ENCODE measurements at places on chromosomes 11 and 22. TPM values are rescaled to one million over a fixed set of nuclear protein-coding genes. Genes with fewer than 3 reads are reported as not detected.

- H3K27ac ChIP-seq = no peak overlapping the region
- H3K4me1 ChIP-seq = no peaks in the 10 kb centered on the region
- H3K27me3 ChIP-seq = no peaks in the 10 kb centered on the region
- no peak for DNase-seq
- H3K4me3 ChIP-seq = no peak overlapping the region
Measured at GRCh38 chr11:420911-421321, 6.1 kb upstream of the SIGIRR start.

GRCh38 chr22:46534177-46534776 is 3.1 kb downstream of the CELSR1 start:
- H3K4me3 ChIP-seq = no peak overlapping the region
- H3K36me3 ChIP-seq = peaks cover 35% of the 10 kb centered on the region
- peaks cover 13% of the 10 kb centered on the region for H3K27me3 ChIP-seq
- no peak overlapping the region for H3K27ac ChIP-seq
- DNase-seq = no peak

DNA sequence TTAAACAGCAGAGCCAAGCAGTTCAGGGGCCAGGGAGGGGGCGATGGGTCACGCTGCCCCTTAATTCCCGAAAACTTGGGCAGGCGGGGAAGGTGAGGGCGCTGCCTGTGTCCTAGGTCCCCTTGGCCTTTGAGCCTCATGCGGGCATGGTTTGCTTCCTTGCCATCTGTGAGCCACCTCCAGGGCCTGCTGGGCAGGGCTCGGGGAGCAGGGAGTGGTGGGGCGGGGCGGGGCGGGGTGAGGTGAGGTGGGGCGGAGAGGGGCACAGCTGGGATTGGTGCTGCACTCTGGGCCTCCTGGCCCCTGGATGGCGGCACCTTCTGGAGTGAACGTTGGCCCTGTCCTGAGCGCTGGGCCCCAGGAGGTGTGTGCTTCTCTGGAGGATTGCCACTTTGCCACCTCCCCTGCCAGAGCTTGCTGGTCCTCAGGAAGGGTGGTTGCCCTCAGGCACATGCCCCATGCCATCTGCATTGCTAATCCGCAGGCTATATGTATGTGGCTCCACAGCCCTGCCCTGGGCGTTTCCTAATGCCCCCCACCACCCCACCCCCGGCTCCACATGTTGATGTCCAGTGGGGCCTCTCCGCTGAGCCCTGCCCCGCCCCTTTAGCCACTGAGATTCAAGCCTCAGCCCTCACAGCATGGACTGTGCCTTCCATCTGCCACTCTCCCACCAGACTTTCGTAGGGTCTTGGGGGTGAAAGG is 352.5 kb downstream of the TBC1D22A start:
- H3K27ac ChIP-seq = no peak overlapping the region
- H3K4me3 ChIP-seq = no peak overlapping the region
- no peaks in the 10 kb centered on the region for H3K27me3 ChIP-seq
- H3K4me1 ChIP-seq = no peaks in the 10 kb centered on the region

- no peak for DNase-seq
- H3K4me3 ChIP-seq = no peak overlapping the region
- no peaks in the 10 kb centered on the region for H3K27me3 ChIP-seq
- peak overlapping the region; percentile 64 for H3K27ac ChIP-seq
- H3K4me1 ChIP-seq = peaks cover 7% of the 10 kb centered on the region
- H3K36me3 ChIP-seq = no peaks in the 10 kb centered on the region
Measured at GRCh38 chr11:106670069-106670468, 348.2 kb downstream of the GUCY1A2 start.

DNA sequence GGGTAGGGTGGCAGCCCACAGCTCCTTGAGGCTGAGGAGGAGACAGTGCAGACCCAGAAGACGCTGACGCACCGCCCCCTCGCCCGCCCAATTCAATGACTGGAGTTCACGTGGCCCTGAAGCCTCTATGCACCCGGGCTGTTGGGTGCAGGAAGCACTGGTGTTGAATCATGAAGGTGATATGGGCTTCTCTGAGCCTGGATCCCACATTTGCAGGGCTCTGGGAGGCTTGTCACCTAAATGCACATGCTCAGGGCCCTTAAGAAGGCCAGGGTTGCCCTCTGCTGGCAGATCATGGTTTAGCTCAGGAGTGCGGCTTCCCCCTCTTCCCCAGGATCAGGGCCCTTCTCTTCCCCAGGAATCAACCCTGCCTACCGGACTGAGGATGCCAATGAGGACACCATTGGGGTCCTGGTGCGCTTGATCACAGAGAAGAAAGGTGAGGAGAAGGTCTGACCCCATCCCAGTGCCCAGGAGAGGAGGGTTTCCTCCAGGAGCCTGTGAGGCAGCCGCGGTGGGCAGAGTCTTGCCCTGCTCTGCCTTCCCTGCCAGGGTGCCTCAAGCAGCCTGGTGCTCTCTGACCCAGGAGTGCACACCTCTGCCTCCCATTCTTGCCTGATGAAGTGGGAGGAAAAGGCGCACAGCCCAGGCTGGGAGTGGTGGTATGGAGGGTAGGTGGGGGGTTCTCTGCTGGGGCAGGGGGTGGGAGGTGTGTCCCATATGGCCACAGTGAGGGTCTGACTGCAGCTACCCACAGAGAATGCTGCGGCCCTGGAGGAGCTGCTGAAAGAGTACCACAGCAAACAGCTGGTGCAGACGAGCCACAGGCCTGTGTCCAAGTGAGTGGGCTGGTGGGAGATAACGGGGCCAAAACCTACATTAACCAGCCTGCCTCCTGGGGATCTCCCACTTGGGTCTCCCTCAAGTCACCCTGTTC is 17.5 kb downstream of the RELT start:
- H3K27ac ChIP-seq = no peak overlapping the region
- no peak overlapping the region for H3K4me3 ChIP-seq
- H3K4me1 ChIP-seq = no peaks in the 10 kb centered on the region
- H3K27me3 ChIP-seq = no peaks in the 10 kb centered on the region
- H3K36me3 ChIP-seq = no peaks in the 10 kb centered on the region

DNA sequence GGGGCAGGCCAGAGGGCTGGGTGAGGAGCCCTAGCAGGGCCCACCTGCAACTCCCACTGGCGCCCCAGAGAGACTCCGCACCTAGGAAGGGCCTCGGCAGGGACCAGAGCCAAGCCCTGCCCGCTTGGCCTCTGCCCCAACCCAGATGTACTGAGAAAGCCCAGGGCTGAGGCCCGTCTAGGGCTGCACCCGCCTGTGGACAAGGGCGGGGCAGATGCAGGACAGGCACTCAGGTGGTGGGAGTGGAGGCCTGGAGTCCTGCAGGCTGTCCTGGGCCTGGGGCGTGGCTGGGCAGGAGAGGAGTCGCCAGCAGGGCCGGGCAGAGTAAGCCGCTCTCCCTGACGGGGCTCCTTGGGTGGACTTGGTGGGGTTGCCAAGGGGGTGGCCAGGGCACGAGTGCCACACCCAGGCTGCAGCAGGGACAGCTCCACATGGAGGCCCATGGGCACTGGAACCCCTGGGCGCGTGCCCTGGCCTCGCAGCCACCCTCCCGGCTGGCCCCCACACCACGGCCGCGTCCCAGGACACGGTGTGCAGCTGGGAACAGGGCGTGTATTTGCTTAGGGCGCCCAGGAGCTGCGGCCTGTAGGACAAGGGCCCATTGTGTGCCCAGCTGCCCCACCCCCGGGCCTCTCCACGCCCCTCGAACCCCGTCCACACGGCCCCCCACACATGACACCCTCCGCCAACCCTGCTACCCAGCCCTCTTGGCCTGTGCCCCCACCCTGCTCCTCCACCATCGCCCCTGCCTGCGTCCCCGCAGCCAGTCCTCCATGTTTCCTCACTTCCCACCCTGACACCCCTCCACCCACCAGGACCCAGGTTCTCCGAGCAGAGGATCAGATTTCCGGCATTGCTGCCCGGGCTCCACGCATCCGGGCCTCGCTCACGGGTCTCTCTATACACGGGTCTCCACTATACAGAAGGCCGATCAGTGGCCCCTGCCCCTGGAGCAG is 11.3 kb upstream of the PIM3 start:
- H3K27ac ChIP-seq = no peak overlapping the region
- no peak for DNase-seq
- no peaks in the 10 kb centered on the region for H3K4me1 ChIP-seq
- H3K4me3 ChIP-seq = no peak overlapping the region

- H3K4me3 ChIP-seq = no peak overlapping the region
- DNase-seq = no peak
- H3K36me3 ChIP-seq = peaks cover 40% of the 10 kb centered on the region
Measured at GRCh38 chr11:113855803-113856202, 19.6 kb downstream of the USP28 start.

GRCh38 chr11:10092426-10092825 is 201.6 kb downstream of the SBF2 start:
- no peaks in the 10 kb centered on the region for H3K27me3 ChIP-seq
- no peak overlapping the region for H3K27ac ChIP-seq

DNA sequence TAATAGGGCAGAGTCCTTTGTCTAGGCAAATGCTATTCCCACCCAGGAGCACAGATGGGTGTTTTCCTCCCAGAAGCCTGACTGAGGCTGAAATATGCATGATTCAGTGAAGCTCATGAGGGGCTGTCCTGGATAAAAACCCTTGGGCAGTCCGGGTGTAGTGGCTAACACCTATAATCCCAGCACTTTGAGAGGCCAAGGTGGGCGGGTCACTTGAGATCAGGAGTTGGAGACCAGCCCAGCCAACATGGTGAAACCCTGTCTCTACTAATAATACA is 48.6 kb upstream of the LMO2 start:
- DNase-seq = no peak
- no peak overlapping the region for H3K27ac ChIP-seq
- no peaks in the 10 kb centered on the region for H3K36me3 ChIP-seq

- H3K4me3 ChIP-seq = no peak overlapping the region
- no peaks in the 10 kb centered on the region for H3K27me3 ChIP-seq
- H3K27ac ChIP-seq = no peak overlapping the region
- no peaks in the 10 kb centered on the region for H3K4me1 ChIP-seq
- H3K36me3 ChIP-seq = no peaks in the 10 kb centered on the region
- DNase-seq = no peak
Measured at GRCh38 chr11:122019908-122020694, 95.9 kb downstream of the BLID start.

GRCh38 chr11:111193924-111194490 is 51.5 kb upstream of the POU2AF2 start:
- H3K27ac ChIP-seq = no peak overlapping the region
- DNase-seq = no peak
- H3K4me3 ChIP-seq = no peak overlapping the region
- no peaks in the 10 kb centered on the region for H3K4me1 ChIP-seq

DNA sequence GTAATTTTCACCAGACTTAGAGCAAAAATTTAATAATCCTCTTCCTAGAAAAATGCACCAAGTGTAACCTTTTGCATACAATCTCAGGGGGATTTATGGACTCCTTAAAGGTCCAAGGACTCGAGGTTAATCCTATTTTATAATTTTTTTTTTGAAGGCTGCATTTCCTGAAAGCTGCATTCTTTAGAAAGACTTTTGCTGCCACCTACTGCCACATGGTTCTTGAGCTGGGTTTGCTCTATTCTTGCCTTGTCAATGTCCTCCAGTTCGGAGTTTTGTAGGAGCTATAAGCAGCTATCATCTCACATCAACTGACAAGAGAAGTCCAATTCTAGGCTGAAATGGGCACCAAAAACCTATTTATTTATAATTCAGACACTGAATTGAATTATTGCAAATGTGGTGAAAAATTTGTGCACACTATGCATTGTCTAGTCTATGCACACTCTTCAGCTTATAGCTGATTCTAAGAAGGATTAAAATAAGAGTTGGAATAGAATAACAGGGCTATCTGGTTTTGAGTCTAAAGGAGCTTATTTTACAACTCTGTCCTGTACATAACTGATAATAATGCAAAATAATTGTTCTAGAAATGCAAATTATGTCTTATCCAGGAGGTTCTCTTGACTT is 31.3 kb downstream of the TRAF6 start:
- no peaks in the 10 kb centered on the region for H3K27me3 ChIP-seq
- no peak for DNase-seq
- H3K27ac ChIP-seq = no peak overlapping the region

DNA sequence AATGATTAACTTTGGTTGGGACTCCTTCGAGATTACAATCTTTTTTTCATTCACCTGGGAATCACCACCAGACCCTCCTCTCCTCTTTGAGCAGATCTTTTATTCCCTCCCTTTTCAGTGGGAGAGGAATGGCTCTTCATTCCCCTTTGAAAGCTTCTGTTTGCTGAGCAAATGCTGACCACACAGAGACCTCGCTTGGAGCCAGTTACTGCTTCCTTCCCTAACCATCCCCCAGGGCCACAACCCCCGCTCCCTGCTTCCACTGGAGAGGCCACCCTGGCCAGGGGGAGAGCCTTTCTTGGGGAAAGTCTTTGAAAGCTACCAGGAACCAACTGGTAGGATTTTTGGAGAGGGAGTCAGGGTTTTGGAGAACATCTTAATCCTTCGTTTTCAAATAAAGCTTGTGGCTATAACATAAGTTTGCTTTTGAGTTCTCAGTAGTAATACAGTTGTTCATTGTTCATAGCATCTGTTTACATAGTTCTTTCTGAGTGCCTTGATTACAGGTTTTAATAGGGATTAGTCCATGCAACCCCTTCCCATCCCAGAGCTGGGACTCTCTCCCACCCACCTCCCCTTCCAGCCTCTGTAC is 138.4 kb downstream of the DBX1 start:
- no peaks in the 10 kb centered on the region for H3K36me3 ChIP-seq
- peaks cover 42% of the 10 kb centered on the region for H3K4me1 ChIP-seq
- peak overlapping the region; percentile 75 for H3K4me3 ChIP-seq
- H3K27ac ChIP-seq = no peak overlapping the region
- H3K27me3 ChIP-seq = no peaks in the 10 kb centered on the region

DNA sequence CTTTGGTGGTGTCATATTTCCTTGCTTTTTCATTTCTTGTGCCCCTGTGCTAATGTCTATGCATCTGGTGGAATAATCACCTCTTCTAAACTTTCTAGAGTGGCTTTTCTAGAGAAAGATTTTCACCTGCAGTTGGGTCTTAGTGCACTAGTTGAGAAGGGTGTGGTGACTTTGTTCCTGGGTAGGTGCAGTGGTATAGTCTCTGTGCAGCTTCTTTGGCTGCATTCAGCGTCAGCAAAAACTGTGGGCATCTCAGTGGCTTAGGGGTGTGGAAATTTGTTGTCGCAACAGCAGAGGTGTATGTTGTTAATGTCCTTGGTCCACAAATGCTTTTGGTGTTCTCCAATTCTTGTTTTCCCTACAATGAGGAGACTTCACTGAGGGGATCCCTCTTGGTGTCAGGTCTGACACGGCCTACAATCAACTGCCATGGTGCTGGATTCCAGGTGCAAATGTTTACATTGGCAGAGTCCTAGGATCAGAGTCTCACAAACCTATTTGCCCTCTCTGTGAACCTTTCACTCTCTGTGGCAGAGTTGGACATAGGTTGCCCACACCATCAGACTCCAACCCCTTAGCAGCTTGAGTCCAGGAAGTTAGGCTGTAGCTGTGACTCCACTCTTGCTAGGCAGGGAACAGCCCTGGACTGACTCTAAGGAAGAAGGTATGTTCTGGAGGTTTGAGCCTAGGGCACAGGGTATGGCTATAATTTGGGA is 48.8 kb downstream of the GDPD4 start:
- no peaks in the 10 kb centered on the region for H3K4me1 ChIP-seq
- no peak for DNase-seq
- H3K27me3 ChIP-seq = no peaks in the 10 kb centered on the region
- H3K27ac ChIP-seq = no peak overlapping the region

RASGRP2 gene
- total RNA-seq = 26.9 TPM

LRRC56 gene
- total RNA-seq = 3.4 TPM

ARCN1 gene
- 152 TPM for total RNA-seq

TIGD3 gene
- 1.2 TPM for total RNA-seq

C22orf15 gene
- 0.81 TPM for total RNA-seq
